ENCODE measurements at places on chromosomes 11 and 22. TPM values are rescaled to one million over a fixed set of nuclear protein-coding genes. Genes with fewer than 3 reads are reported as not detected.
A peak's percentile ranks its signal among the peaks of the same experiment; 100 is the strongest.

MYEOV gene
- 0.63 TPM for total RNA-seq

DNA sequence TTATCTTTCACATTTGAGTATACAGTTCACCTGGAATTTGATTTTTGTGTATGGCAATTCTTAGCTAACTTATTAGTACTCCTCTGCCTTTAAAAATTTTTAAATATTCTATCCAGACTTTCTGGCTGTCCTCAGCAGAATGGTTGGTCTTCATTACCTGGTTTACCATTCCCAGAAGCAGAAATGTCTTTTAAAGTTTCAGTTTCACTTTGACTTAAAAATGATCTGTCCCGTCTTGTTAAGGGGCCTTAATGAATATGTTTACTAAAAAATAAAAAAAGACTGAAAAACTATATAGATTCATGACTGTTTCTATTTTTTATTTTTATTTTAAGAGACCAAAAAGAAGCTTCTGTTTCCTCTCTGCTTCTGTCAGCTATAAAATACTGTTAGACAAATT is 70.5 kb upstream of the TNRC6B start:
- peak; percentile 41 for DNase-seq

GRCh38 chr11:131683131-131683530 is 312.7 kb downstream of the NTM start:
- DNase-seq = no peak

GRCh38 chr11:116576526-116576925 is 196.3 kb downstream of the BUD13 start:
- peak; percentile 68 for DNase-seq

GRCh38 chr11:77668760-77669159 is 31.2 kb upstream of the CLNS1A start:
- DNase-seq = peak; percentile 38

GRCh38 chr11:110985547-110985946 is 260.0 kb upstream of the POU2AF2 start:
- DNase-seq = no peak

DNA sequence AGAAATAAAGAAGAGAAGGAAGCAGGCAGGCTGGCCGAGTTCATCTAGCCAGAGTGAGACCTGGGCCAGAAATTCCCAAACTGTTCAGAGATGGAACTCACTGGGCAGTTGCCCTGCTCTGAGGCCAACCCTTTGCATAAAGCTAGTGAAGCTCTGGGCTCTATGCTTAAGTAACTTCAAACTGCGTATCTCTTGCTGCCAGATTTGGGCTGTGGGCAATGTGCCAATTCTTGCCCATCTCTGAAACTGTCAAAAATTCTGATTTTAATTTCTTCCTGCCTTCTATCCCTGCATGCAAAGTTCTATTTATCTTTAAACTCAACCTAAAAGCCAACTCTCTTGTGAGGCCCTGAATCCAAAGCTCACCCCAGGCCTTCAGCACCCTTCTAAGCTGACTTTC is 36.2 kb upstream of the HEPHL1 start:
- DNase-seq = no peak
